HL-60 (cell line): ENCODE measurements at places on chromosomes 4 and X.

DNA sequence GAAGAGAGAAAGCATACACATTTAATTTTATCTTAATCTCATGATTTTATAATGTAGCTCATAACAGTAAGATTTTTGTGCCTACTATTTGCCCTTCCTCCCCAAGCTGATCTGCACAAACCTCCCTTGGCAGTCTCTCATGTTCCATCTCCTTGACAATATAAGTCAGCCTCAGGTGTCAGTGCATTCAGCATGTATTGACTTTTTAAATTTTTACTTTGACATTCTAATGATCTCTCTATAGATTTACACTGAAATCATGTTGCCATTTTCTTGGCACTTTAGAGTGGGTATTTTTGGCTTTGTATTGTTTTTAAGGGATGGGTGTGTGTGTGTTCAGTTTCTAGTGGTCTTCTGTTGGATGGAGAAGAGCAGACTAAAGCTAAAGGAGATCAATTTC, 505.3 kb upstream of the CPEB2 start:
- no peak for DNase-seq

DNA sequence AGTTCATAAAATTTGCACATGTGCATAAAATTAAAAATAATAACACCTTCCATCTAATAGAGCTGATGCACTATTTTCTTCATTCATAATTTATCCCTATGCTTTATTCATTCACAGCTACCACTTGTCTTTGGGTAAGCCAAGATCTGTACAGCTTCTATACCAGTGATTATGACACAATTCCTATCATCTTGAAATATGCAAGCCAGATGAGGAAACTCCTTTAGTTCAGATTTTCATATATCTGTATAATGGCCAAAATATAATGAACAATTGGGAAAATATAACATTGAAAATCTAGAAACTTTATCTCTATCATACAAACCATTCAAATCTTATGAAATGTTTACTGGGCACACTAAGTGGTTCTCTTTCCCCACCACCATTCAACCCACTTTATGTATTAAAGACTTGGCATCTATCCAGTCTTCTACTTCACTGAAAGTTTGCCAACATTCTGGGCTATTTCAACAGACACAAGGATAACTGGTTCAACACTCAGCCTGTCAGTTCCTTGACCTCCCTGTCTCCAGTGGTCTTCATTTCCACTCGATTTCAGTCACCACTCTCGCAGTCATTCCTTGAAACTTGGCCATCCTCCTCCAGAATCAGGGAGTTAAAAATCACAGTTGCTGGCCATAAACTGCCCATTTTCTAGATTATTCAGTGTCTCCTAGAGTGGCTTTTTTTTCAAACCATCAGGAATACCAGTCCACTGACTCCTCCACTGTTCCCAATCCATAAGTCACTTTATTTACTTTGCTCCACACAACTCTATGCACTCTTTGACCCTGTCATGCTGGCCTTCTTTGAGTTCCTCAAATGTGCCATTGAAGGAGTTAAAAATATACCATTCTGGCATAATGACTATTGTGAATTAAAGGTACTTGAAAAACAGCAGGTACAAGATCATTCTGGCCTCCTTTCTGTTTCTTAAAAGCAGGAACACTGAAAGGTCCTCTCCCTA, 85.5 kb downstream of the CAMK2D start:
- no peak for DNase-seq

DNA sequence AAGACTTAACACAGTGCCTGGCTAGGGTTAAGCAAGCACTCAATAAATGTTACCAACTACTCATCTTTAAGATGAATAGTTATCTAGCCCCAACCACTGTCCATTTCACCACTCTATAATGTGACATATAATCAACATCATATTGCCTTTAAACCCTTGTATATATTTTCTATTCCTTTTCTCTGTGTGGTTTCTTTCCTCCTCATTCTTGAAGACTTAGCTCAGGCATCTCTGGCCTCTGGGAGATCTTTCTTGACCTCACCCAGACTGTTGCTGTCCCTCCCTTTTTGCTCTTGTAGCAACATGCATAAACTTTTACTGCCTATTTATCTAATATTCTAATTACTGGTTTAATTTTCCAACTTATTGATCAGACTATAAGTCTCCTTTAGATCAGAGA, 249.9 kb upstream of the MAB21L2 start:
- no peak for DNase-seq

GRCh38 chr4:151569650-151570049, 160.7 kb downstream of the FHIP1A start:
- DNase-seq: no peak

DNA sequence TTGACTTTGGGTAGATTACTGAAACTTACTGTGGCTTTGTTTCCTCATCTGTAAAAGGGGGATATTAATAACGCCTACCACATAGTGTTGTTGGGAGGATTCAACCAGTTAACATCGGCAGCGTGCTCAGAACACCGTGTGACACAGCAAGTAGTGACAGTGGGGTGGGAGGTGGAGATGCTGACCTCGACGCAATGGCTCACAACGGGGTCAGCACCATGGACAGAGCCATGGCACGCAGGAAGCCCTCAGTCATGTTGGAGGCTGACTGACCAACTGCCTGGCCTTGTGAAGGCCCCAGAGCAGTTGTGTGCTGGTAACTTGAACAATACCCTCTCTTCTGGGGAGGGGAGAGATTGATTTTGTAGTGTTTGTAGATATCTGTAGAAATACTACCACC, 93.2 kb downstream of the WFS1 start:
- no peak for DNase-seq

DNA sequence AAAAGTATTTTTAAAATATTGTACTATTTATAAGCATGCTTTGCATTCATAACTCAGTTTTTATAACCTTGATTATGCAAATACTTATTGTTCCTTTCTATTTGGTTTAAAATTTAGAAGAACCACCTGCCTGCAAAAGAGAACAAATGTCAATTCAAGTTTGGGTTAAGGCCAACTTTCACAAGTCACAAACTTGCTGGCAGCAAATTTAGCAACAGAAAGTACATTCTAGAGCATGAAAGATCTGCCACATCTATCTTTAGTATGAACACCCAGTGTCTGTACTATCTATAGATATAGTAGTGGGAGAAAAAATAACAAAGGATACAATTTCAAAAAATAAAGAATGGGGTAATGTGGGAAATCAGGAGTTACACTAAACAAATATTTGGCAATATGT, 1014.2 kb downstream of the C4orf33 start:
- DNase-seq: no peak

DNA sequence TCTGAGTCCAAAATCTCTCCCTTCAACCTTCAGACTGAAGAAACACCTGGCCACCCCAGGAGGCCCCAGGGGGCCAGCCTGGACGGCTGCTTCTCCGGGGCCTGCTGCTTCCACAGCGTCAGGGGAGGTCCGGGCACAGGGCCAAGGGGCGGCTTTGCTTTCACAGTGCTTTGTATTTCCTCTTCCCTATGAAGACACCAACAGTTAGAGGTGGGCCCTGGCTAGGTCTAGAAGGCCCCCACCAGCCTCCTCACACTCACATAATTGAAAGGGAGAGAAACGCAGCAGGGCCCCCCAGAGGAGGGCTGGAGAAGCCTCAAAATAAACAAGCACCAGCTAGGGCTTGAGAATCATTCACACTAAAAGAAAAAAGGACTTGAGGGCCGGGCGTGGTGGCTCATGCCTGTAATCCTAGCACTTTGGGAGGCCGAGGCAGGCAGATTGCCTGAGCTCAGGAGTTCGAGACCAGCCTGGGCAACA, 17.8 kb downstream of the SCD5 start:
- DNase-seq: peak; percentile 76

- no peak for DNase-seq
Observed at GRCh38 chrX:37672563-37672962, 13.0 kb upstream of the XK start.

- DNase-seq: no peak
Observed at GRCh38 chrX:144716187-144716586, 531.1 kb upstream of the SPANXN1 start.

DNA sequence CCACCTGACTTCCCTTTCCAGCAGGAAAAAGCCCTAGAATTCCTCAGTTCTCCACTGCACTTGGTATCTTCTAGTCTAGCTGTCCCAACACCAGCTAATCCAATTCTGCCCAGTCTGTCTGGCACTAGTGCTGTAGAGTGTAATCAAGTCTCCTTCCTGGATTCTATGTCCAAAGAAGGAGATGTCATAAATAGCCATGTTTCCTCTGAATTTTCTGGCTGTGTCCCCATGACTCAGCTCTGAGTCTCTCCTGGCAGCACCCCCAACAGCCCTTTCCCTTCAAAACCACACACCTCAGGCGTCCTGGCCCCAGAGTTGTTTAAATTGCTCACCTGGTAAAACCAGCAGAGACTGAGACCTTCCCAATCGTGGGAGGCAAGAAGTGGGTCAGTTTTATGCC, 197.2 kb downstream of the GRXCR1 start:
- DNase-seq: no peak

DNA sequence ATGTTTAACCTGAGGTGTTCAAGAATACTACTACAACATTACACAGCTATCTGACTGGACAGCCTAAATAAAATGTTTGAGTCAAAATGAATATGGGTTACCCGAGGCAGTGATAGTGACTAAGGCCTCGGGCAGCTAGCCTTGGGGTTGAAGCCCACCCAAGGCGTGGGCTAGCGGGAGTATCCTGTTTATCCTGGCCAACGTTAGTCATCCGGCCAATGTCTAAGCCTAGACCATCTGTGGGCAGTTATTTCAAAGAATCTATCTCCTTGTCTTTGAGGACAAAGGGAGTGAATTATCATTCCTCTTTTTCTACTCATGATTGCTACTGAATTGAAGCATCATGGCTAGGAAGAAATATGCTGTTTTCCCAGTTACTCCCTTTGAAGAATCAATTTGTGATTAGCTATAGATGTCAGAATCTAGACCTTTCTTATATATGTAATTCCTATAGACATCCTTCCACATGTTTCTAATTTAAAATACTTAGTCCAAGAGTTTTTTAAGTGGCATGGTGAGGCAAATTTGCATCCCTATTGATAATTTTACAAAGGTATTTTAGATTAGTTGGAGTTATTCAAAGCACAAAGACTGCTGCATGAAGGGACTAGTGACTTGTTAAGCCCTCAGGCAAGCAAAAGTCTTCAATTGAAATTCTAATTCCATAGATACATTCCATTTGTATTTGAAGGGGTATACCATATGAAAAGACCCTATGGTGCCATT, 6.0 kb upstream of the PDGFC start:
- DNase-seq: no peak

GRCh38 chrX:69173906-69174305, 8.7 kb upstream of the PJA1 start:
- no peak for DNase-seq

DNA sequence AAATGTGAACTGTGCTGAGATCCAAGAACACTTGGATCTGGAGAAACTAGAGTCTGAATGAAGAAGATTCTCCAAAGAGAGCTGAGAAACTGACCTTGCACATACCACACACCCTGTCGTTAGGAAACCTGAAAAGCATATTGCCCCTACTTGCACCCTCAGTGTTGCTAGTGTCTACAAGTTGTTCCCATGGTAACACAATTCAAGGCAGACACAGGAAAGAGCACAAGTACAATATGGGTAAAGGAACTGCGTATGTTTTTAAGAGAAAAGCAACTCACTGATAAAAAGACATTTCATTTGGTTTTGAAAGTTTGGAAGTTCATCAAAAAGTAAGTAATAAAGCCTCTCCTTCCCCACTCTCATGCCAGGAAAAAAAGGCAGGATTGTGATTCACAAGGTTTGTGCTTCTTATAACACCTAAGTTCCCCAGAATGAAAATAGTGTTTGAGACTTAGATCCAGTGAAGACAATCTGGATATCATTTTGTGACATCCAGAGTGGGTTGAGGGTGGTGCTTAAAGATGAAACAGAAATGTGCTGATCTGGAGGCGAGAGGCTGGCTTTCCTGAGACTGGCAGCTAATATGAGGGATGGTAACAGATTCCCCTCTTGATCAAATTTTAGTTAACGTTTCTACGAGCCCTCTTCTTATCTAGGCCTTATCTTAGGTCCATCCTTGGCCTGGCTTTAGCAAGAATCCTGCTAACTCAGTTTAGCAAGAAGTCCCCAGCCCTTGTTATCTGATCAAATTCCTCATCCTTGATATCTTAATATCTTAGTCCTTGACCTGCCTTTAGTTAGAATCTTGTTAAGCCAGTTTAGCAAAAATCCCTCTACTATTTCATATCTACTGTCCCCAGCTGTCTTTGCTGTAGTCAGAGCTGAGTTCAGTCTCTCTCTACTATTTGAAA, 42.3 kb downstream of the NIPAL1 start:
- no peak for DNase-seq

DNA sequence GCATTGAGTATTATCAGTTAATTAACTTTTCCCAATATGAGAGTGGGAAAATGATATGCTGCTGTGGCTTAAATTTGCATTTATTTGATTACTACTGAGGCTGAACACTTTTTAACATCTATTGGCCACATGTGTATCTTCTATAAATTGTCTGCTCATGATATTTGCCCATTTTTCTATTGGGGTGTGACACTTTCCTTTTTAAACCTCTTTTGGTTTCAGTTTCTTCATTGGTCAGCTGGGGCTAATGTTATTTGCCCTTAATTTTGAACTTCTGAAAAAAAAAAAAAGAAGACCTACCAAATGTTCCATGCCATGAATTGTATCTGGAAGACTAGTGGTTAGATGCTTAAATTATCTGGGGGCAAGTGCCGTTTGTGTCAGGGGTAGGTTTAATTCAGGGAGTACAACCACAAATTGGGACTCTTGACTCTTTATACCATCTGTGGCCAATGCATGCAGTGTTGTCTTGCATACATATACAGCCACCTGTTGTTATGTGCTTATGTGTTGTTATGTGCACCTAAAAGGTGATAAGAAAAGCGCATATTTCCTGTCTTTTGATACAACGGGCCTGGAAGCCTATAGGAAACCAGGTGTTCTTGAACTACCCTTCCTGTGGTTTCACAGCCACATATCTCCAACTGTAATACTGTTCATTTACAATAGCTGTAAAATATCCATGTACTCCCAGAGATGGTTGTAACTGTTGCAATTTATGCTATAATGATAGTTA, 49.0 kb downstream of the SH2D1A start:
- DNase-seq: no peak

DNA sequence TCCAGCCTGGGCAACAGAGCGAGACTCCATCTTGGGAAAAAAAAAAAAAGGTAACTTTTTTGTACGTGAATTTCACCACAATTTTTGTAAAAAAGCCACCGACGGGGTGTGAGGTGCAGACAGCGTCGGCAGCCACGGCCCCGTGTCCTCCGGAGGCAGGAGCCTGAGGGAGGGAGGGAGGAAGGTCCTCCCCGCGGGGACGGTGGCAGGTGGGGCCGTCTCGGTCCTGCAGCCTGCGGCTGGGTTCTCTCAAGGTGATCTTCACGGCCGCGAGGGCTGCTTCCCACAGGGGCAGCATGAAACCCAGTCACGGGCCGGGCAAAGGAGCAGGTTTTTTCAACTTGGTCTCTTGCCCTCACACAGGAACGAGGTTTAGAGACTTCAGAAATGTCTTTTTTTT, 14.0 kb downstream of the PLCXD1 start:
- DNase-seq: no peak

- DNase-seq: no peak
Observed at GRCh38 chr4:111631215-111631999, 513.8 kb upstream of the FAM241A start.

GRCh38 chr4:20353646-20354045, 101.9 kb downstream of the SLIT2 start:
- DNase-seq: no peak
